ENCODE measurements at places on chromosomes 7 and 10.
A peak's percentile ranks its signal among the peaks of the same experiment; 100 is the strongest.

DNA sequence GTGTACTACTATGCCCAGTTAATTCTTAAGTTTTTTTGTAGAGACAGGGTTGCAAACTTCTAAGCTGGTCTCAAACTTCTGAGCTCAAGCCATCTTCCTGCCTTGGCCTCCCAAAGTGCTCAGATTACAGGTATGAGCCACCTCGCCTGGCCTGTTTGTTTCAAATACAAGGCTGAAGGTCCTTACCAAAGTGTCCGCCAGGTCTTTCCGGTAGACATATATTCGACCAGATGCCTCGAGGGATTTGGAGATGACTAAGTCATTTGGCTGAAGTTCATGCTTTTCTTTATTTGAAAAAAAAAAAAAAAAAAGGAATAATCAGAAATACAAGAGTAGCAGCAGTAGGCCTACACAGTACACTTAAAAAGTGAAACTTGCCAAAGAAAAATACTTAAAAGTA lies 204.5 kb upstream of the CDCA7L start:
- DNase-seq, result no peak

DNA sequence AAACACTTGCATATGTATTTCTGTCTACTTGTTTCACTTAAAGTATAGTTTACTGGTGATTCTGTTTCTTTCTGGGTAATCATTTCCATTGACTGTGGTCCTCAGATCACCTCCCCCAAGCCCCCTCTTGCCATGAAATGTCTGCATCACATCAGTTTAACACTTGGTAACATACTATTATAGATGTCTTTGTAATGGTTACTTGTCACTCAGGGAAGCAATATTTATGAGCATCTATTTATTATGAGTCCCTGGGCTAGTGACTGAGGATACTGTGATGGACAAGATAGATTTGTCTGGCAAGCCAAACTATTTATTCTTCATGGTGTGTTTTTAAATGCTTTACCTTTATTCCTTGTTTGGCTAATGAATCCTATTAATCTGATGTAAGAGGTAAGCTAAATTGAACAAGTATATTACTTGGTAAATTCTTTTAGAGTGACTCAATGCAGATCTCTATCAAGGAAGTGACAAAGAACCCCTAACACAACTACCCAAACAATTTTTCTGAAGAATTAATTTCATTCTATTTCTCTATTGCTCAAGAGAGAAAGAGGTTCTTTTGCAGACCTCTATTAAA lies 270.9 kb downstream of the RELN start:
- DNase-seq, result no peak

DNA sequence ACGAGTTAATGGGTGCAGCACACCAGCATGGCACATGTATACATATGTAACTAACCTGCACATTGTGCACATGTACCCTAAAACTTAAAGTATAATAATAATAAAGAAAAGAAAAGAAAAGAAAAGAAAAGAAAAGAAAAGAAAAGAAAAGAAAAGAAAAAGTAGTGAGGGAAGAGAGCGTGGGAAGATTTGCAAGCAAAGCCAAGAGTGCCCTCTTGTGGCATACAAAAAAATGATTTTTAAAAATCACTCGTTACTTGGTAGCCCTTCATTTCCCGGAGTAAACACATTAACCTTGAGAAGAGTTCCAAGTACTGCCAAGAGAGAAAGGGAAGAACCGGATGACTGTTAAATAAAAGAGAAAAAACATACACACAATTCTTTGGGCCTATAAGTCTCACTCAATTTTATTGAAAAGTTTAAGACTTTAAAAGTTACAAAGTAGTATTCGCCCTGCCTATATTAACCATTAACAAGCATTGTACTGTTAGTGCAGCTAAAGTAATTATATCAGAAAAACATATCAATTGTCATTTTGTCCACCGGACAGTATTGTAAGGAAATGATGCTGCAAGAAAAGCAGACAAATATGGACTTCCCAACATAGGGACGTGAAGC lies 6.2 kb upstream of the CH25H start:
- DNase-seq, result no peak

- no peak for DNase-seq
Observed at GRCh38 chr10:49089557-49090188, 25.6 kb downstream of the VSTM4 start.

DNA sequence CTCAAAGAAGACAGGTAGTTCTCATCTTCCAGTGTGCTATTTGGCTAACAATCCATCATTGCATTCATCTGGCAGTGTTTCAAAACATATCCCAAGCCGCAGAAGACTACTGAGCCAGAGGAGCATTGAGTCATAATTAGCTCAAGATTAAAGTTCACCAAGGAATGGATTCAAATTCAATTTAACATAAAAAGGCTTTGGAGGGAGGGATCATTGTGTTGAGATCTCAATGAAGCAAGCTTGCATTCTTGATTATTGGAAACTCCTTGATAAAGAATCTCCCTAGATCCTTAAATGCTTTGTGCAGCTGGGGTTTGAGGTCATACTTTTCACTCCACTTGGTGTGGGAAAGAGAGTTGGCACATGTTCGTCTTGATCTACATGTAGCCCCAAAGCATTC lies 142.8 kb upstream of the SEMA3A start:
- DNase-seq, result no peak

DNA sequence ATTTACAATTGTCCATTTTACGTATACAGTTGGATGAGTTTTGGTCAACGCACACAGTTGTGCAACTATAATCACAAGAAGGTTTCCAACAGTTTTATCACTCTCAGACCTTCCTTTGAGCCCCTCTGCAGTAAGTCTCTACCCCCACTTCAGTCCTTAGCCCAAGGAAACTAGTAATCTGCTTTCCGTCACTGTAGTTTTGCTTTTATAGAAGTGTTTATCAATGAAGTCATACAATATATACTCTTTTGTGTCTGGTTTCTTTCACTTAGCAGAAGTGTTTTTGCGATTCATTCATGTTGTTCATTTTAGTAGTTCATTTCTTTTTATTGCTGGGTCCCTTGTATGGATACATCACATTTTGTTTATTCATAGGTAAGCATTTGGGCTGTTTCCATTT lies 92.9 kb upstream of the PIP4K2A start:
- no peak for DNase-seq

GRCh38 chr10:102604439-102604841 lies 39.8 kb upstream of the TRIM8 start:
- DNase-seq, result no peak

DNA sequence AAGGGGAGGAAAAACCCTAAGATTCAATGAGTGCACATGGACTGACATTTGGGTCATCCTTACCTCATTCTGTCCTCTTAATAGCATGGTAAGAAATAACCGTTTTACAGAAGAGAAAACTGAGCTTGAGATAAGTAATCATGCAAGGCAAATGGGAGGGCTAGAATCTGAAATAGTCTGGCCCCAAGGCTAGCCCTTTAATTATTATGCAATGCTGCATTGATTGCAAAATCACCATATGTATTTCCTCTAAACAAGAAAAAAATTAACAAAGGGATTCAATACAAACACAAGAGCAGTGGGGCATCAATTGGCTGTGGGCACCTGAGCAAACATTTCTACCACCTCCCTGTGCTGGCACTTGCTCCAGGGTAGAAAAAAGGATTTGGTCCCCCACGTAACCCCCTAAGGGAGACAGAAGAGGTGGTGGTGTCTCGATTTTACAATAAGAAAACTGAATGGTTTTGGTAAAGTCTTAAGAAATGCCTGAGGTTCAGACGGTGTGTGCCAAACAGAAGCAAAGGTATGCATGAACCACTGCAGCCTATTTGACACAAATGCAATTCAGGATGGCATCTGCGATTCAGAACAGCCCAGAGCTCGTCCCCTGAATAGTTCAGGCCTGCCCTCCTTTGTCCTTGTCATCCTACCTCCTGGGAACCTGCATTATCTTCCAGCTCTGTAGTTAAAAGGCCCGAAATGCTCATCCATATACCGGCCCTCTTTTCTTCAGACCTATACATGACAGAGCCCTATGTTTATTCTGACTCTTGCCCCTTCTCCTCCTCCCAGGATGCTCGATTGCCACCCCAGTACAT lies 23.6 kb downstream of the PIP4K2A start:
- DNase-seq, result no peak

- no peak for DNase-seq
Observed at GRCh38 chr10:1151076-1152033, 95.2 kb downstream of the WDR37 start.

DNA sequence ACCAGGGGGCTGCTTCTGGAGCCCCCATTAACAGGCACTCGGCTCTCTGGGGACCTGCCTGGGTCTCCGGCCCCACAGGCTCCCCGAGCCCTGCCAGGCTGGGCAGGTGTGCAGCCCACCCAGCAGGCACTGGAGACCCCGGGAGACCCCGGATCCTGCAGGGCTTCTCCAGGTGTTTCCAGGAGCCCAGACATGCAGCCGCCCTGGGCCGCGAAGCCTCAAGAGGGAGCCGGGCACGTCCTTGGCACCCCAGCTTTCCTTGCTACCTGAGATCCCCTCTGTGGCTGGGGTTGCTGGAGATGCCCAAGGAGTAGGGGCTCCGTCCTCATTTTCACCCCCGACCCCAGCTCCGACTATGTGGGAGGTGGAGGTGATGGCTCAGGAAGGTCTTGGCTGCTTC lies 7.7 kb upstream of the AMZ1 start:
- DNase-seq, result no peak

- DNase-seq, result no peak
Observed at GRCh38 chr7:148266795-148267194, 323.8 kb upstream of the C7orf33 start.

GRCh38 chr7:32496052-32496813 lies 944 bp downstream of the AVL9 start:
- no peak for DNase-seq

DNA sequence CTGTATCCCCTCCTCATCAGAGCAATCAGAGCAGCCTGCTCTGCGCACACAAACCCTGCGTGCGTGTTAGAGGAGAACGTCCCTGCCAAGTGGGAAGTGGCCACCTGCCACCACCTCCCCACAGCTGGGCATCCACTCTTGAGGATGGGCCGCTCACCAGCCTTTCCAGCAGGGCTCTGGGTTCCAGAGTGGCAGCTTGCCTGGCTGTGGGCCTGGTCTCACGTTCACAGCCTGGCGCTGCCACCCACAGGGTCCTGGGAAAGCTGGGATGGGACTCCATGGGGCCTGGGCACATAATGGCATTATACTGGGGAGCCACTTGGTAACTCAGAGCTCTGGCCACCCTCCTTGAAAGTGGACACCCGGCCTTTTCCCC lies 151.1 kb upstream of the PPP2R2D start:
- DNase-seq, result no peak

GRCh38 chr7:158353606-158354570 lies 233.7 kb downstream of the PTPRN2 start:
- DNase-seq, result no peak

DNA sequence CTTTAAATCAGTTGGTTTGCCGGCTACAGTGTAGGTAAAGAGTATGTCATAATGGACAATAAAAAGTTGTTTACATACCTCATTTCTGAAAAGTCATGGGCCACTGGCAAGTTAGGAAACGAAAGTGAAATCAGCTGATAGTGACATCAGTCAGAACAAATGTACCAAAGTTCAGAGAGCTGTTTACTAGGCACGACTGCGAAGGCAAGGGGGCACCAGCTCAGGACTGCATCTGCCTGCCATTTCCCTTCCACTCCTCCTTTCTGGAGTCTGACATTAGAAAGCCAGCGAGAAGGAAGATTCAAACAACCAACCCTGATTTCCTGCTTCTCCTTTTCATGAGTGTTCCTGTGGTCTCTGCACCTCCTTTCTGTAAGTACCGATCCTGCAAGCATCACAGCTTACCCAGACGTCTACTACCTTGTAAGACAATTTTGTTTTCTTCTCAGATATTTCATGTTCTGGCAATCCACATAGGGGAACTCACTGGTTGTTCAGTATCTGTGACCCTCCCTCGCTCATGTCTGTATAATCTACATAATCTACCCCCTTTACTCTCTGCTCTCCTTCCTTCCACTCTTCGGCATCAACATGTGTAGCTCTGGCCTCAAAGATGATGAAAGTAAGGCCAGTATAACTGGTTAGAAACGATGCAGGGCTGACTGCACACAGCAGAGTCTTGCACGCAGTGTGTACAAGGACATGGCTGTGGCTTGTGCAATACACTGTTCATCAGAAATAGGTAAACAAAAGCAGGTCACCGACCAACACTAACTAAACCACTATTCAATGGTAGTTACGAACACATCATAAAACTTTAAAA lies at the start of gene TMEM140:
TMEM140 (plus strand) TSS at position 174 of the 823 bp plus-strand sequence. CDS start 16,370 bp downstream, outside the sequence.
- peak; percentile 43 for DNase-seq

DNA sequence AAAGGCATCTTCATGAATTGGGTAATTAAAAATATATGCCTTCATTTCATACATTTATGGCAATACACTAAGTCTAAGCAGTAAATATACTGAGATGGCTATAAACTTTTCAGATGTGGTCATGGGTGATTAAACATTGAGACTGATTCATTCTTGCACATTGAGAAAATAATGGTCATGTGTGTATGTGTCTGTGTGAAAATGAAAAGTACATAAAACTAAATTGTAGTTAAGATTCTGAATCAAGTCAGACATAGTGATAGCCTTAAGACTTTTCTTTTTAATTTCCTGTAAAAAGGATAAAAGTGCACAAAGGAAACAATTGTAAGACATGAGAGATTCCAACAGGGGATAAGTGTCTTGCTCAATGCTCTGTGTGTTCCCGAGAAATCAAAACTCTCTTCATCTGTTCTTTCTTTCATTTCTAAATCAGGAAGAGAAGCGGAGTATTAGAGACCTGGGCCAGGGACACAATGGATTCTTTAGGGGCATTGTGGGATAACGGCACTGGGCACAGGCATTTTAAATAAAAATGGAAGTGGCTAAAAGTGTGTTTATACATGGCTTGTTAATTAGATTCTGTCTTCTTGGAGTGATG lies 69.8 kb upstream of the AGR3 start:
- DNase-seq, result no peak

GRCh38 chr7:134434701-134435100 lies 24.2 kb downstream of the AKR1B1 start:
- DNase-seq, result no peak

GRCh38 chr10:11225935-11226334 lies 208.3 kb downstream of the CELF2 start:
- DNase-seq, result peak; percentile 22

- DNase-seq, result no peak
Observed at GRCh38 chr10:91705948-91706670, 73.2 kb upstream of the PPP1R3C start.

DNA sequence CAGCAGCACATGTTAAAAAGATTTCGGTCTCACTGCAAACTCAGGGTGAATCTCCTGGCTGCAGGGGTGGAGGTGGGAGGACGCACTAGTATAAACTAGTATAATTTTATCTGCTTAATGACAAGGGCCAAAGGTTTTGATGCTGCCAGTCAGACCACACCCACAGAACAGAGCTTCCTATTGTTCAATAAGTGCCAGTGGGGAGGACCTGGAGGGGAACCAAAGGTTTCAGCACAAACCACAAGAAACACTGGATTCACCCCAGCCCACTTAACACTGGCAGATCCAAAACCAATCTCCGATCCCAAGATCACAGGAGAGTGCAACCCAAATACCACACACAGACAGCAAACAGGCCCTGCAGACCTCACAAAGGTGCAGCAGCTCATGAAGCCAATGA lies 6.6 kb downstream of the VOPP1 start:
- no peak for DNase-seq

All from stimulated activated naive CD4-positive, alpha-beta T cell (primary cell).